AG04450 (cell line): ENCODE measurements at places on chromosomes 11 and 22.

GRCh38 chr11:30113326-30113898 lies 96.6 kb upstream of the KCNA4 start:
- DNase-seq: no peak

DNA sequence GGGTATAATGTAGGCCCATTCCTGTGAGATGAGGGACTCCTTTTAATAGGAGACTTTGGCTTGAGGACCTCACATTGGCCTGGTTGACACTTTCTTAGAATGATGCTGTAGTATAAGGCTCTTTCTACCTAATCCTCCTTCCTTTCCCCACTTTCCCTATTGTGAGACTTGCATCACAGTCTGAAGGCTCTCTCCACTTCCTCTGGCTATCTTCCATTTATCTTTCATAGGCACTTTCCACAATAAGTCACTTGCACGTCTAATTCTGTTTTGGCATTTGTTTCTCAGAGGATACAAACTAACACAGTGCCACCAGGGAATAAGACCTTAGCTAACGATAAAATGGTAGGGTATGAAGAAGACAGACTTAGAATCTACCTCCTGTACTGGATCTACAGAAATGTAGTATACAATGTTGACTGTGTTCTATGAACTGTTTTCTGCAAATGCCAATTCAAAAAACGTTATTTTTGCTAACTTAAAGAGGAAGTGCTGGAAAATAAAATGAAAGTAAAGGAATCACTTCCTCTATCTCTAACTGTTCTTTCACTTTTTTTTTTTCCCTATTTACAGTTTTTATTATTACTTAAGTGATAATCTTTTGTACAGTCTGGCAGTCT lies 17.9 kb upstream of the PDE3B start:
- no peak for DNase-seq

DNA sequence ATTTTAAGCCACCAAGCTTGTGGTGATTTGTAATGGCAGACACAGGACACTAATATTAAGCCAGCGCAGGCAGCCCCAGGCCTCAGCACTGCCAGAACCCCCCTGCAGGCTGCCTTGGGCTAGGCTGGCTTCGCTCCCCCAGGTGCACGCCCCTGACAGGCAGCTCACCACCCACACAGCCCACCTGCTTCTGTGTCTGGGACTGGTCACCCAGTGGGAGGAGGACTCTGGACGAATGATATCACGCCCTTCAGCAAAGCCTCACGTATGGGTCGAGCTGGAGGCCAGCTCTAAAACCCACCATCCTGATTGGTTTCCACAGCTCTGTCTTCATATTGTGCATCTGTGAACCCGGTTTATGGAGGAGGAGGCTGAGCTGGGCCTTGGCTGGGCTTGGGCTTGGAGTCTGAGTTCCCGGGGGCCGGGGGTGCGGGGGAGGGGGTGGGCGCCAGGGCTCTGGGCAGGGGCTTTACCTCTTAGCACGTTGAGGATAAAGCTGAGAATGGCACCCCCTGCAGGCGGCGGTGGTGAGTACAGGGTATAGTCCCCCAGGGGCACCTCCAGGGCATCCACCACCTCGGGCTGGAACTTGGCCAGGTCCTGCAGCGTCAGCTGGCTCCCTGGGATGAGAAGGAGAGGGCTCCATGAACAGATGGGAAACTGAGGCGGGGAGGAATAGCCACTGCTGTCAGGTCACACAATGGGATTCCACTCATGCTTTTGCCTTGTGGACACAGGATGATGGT lies 13.8 kb downstream of the GGT5 start:
- no peak for DNase-seq

- no peak for DNase-seq
Measured at GRCh38 chr11:128734103-128734831, 40.4 kb downstream of the FLI1 start.

DNA sequence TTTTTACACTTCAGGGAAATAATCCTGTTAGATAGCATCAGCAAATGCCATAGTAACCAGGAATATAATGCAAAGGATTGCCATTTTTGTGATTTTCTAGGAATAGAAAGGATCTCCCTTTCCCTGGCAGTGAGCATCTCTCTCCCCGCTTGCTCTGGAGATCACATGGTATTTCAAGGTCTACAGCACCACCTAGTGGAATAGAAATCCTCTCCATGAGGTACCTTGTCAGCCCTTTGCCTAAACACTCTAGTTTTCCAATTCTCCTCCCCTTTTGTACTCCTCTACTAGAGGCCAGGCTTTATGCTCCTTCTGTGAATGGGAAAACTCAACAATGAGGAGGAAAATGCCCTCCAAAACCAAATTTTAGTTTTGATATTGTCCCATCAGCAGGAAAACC lies 78.4 kb downstream of the XRRA1 start:
- peak; percentile 10 for DNase-seq

DNA sequence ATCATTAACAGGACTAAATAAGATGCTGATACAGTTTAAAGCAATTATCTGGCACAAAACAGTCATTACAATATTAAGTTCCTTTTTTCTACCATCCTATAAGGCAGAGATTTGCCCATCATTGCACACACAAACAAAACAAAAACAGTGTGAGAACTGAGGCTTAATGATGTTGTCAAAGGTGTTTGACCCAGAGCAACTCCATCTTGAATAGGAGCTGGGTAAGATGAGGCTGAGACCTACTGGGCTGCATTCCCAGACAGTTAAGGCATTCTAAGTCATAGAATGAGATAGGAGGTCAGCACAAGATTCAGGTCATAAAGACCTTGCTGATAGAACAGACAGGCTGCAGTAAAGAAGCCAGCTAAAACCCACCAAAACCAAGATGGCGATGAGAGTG lies 33.2 kb downstream of the CTSC start:
- no peak for DNase-seq

- DNase-seq: no peak
Measured at GRCh38 chr11:56234155-56234554, at the start of gene OR5T2. Gene OR5T2, minus strand, starts transcription at chr11:56234255. Its CDS starts 1,193 bp downstream, at chr11:56233062.

GRCh38 chr11:119759324-119759723 lies 30.3 kb upstream of the NECTIN1 start:
- DNase-seq: no peak
